ENCODE measurements at places on chromosomes 3 and 15.

DNA sequence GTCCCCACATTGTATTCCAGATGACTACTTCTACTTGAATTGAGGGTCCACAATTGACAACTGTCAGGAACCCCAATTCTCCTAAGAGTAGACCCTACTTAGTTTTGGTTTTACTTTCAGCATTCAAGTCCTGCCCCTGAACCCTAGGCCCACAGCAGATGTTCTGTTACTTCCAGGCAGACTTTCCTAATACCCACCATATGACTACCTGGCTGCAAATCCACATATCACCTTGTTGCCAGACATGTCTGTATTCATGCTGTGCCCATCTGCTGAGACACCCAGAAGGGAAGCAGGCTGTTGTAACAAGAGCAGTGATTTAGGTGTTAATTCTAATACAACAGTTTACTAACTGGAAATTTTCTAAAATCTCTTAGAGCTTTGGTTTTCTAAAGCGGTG lies 235.1 kb upstream of the CCDC54 start:
- DNase-seq: no peak

- no peak for DNase-seq
Observed at GRCh38 chr15:68862415-68862814, 41.7 kb upstream of the ANP32A start.

GRCh38 chr15:56775641-56776040 lies 42.3 kb upstream of the ZNF280D start:
- no peak for DNase-seq

DNA sequence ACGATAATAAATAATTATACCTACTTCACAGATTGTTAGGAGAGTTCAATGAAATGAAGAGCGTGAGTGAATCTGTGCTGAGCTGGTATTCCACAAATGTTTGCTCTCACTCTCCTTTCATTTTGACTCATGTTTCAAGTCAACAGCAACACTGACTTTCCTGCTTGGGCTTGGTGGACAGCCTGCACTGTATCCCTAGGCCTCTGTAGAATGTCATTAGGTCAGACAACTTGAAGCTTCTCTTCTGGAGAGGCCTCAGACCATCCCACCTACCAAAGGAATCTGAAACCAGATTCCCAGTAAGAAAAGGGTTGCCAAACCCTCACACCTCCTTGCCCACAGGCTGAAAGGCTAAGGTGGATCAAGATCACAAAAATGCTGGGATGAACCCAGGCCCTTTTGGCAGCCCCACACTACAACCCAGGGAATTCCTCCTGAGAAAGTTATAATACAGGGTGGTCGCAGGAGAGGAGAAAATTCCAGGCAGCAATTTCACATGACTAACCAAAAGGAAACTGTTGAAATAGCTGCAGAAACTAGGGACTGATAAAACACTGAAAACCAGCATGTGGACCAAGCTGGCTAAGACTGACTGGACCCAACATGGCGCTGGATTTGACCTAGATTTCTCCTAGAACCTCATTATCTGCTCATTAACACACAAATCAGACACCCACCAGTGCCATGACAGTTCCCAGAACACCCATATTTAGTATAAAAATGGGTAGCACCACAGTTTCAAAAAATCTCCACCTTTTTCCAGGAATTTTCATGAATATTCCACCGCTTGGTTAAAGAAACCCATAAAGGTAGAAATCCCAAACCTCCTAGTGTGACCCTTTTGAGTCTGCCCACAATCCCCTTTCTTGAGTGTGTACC lies 57.0 kb upstream of the ZNF148 start:
- no peak for DNase-seq

GRCh38 chr3:173351886-173352285 lies 45.7 kb upstream of the NLGN1 start:
- DNase-seq: no peak

- no peak for DNase-seq
Observed at GRCh38 chr3:139534992-139535879, 4.3 kb downstream of the RBP1 start.

DNA sequence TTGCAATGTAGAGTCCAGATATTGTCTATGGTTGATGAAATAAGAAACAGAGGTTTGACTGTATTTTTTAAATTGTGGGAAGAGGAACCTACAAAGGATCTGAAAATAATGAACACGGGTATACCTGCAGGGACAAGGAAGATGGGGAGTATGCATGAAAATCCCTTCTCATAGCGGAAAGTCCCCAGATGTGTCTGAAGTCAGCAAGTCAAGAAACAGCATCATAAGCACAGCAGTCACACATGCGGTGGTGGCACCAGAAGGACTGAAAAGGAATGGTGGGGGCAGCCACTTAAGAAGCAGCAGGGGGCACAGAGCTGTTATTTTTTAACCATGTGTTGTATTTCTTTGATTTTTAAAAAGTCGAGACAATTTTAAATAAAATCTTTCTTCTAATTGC lies 4.7 kb downstream of the MRPS11 start:
- DNase-seq: no peak

DNA sequence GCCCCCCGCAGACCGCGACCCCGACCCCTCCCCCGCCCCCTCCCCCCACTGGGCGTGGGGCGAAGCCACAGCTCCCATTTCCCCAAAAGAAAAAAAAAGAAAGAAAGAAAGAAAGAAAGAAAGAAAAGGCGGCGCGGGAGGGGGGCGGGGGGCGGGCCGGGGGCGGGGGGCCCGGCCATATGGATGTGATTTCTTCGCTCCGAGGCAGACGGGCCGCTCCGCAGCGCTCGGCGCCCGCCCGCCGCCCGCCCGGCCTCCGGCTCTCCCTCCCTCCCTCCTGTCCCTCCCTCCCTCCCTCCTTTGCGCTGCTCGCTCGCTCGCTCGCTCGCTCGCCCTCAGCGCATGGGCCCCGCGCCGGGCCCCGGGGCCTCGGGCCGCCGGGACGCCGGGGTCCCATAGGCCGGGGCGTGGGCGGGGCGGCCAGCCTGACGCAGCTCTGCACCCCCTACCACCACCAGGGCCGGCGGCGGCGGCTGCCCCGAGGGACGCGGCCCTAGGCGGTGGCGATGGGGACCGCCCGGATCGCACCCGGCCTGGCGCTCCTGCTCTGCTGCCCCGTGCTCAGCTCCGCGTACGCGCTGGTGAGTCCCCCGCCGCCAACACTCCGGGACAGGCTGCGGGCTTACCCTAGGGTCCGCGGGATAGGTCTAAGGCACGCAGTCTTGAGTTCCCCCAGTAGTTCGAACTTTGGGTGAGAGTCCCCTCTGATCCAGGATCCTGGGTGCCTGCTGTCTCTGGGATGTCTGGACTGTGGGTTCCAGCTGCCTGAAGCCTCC lies 5.7 kb downstream of the PTH1R start:
- no peak for DNase-seq

DNA sequence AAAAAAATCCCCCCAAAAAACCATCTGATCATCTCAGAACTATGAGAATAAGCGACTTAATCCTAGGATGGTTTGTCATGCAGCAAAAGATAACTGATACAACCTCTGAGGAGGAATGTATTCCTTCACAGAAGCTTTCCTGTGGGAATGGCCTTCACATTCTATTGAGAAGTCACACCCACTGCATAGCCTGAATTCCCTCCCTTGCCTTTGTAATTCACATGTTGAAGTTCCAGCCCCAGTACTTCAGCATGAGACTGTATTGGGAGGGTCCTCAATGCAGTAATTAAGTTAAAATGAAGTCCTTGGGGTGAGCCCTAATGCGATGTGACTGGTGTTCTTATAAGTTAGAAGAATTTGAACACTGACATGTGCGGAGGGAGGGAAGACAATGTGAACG lies 395.2 kb downstream of the TUSC7 start:
- DNase-seq: no peak

GRCh38 chr3:187197335-187197649 lies at the start of gene RTP1:
Gene RTP1, plus strand, starts transcription at chr3:187197486. Its CDS starts 30 bp downstream, at chr3:187197516.
- DNase-seq: no peak

- DNase-seq: no peak
Observed at GRCh38 chr3:101519685-101520365, 6.8 kb upstream of the SENP7 start.

DNA sequence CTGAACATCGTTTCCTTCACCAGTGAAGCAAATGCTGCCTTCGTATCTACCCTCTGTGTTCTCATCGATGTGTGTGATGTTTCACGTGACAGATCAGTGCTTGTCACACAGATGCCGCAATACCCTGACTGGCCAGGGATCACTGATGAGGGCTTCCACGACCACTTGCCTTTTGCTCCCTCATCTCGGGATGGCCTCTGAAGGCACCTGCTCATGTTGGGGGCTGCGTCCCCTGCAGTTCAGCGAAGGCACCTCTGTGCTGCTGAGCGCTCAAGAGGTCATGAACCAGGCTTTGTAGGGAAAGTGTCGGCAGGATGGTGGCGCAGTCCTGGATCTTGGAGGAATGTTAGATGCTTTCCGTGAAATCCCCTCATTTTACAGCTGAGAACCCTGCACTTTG lies 79.2 kb upstream of the KLF13 start:
- DNase-seq: no peak

DNA sequence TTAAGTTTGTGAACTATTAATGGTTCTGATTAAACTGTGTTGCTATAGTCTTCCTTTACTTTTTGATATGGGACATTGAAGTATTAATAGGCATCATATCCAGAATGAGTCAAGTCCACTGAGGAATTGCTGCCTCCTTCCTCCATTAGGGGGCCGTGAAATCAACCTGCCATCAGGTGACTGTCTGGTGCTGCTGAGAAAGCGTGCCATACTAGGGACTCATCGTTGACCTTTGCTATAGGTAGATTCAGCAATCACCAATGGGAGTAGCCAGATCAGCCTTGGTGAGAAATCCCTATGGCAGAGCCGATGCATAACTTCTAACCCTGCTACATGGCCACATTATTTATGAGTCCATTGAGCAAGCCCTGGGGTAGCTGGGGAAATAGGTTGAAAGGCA lies 30.1 kb upstream of the SLC28A2 start:
- DNase-seq: no peak

DNA sequence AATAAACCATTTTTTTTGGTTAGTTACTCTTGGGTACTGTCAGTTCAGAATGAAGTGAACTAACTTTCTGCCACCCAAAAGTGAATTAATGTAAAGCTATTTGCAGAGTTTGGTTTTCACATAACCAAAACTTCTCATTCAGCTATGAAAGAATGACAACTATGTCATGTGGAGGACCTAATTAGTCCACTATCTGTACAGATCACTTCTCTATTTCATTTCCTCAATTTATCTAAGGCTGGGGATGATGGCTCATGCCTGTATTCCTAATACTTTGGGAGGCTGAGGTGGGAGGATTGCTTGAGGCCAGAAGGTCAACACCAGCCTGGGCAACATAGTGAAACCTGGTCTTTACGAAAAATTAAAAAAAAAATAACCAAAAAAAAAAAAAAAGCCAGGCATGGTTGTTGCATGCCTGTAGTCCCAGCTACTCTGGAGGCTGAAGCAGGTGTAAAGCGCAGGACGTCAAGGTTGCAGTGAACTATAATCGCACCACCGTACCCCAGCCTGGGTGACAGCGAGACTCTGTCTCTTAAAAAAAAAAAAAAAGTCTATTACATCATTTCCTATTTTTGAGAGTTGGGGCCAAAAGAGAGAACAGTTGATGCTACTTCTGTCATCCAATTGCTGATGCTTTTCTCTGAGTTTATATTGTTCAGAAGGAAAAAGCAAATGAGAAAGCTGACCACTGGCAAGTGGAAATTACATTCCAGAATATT lies 8.7 kb downstream of the HYPK start:
- no peak for DNase-seq

DNA sequence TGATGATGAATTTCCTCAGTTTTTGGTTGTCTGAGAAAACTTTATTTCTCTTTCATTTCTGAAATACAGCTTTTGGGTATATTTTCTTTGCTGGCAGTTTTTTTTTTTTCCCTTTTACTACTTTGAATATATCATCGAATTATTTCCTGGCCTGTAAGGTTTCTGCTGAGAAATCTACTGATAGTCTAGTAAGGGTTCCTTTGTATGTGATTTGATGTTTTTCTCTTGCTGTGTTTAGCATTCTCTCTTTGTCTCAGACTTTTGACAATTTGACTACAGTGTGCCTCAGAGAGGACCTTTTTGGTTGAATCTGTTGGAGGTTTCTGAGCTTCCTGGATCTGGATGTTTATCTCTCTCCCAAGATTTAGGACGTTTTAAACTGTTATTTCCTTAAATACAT lies 336.0 kb downstream of the CACNA2D3 start:
- DNase-seq: no peak

DNA sequence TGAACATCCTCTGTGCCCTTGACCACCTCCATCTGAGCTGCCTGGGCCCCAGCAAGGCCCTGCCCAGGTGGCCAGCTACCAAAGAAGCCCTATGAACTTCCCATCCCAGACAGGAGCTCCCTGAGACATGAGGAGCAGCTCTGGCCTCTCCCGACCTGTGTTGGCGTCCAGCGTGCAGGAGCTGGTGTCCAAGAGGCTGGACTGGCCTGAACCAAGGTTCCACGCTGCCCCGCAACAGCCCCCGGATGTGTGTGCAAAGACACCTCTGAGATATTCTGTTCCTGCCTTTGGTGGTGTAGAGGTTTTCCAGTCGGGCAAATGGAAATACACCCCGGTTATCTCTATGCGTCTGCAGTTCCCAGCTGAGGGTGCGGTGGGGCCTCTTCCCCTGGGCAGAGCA lies 42.1 kb downstream of the WNT7A start:
- DNase-seq: no peak

GRCh38 chr15:93206893-93207292 lies 117.9 kb upstream of the RGMA start:
- no peak for DNase-seq

DNA sequence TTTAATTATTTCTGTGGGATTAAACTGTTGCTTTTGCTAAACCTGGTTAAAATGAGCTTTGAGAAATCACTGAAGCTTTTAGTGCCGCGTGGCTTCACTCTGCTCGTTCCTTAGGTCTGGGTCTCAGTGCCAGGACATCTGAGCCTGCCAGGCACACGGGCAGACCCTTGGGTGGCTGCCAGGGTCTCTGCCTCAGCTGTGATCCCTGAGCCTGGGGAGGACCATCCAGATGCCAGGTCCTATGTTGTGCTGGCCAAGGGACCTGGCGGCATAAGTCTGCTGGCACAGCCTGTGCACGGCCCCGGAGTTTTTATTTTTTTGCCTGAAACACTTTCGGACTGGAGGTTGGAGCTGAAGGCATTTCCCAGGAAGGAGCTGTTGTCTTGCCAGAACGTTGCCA lies 328.1 kb downstream of the LRTM1 start:
- no peak for DNase-seq

GRCh38 chr15:45785897-45786296 lies 151.1 kb downstream of the SQOR start:
- DNase-seq: no peak

GRCh38 chr15:68676011-68676605 lies 97.3 kb downstream of the CORO2B start:
- DNase-seq: no peak

DNA sequence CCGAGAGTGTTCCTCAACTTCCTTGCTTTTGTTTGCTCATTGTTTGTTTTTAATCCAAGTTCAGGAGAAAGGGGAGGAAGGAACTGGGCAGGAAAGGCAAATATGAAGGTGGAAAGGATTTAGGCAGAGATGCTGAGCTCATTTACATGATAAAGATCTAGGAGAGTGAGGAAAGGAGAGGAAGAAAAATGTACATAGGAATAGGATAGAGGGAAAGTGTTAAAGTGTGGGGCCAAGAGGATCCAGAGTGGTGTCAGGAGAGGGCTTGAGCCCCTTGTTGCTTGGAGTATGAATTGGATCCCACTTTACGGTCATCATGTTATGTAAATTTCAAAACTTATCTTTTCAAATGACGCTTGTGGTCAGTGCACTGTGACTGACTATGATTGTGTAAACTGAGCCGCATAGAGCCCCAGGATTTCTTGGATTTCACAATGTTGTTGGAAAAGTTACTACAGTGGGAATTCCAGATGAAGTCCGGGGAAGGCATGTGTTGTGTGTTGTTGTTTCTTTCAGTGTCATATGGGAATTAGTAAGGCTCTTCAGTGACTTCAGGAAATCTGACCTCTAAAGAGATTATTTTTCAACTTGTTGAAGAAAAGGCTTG lies 15.0 kb upstream of the PLD1 start:
- DNase-seq: no peak

All from stimulated activated naive CD4-positive, alpha-beta T cell (primary cell).